ENCODE measurements at places on chromosomes 3 and 15.

GRCh38 chr15:41957021-41957897, 15.1 kb downstream of the EHD4 start:
- DNase-seq: no peak

DNA sequence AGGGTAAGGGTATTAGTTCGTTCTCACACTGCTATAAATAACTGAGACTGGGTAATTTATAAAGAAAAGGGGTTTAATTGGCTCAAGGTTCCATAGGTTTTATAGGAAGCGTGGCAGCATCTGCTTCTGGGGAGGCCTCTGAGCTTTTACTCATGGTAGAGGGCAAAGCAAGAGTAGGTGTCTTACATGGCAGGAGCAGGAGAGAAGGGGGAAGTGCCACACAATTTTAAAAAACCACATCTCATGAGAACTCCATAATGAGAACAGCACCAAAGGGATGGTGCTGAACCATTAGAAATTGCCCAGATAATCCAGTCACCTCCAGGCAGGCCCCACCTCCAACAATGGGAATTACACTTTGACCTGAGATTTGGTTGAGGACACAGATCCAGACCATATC, 12.2 kb downstream of the RNF111 start:
- DNase-seq: no peak

- peak; percentile 60 for DNase-seq
These were observed 818.8 kb upstream of the LMCD1 start for GRCh38 chr3:7682822-7683229.

- DNase-seq: no peak
These were observed 20.2 kb upstream of the THUMPD3 start for GRCh38 chr3:9342696-9343095.

DNA sequence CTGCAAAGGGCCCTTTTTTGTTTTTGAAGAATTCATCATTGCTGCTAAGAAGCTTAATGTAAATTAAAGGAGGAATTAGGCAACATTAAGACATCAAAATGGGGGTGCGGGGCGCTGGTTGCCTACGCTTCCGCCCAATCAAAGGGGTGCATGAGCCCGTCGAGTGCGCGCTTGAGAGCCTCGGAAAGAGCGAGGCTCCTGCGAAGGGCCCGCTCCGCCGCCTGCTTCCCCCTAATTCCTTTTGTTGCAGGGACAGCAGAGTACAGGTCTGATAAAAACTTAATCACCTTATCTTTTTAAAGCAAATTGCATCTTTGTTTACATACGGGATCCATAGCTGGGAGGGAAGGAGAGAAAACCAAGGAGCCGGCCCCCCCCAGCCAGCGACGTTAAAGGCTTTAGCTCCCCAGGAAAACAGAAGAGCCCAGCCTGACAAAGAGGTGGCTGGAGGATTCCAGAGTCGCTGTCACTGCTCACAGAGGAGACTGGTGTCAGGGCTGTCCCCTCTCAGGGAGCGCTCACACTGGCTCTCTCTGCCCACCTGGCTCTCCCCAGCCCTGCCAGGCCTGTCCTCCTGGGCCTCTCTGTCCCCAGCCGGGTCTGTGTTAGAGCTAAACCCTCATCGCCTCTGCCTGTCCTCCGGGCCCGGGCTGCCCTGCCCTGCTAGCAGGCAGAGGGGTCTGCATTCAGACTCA, 67.3 kb downstream of the DNAJB8 start:
- no peak for DNase-seq

GRCh38 chr15:100913961-100914360, 5.2 kb upstream of the LRRK1 start:
- peak; percentile 42 for DNase-seq

DNA sequence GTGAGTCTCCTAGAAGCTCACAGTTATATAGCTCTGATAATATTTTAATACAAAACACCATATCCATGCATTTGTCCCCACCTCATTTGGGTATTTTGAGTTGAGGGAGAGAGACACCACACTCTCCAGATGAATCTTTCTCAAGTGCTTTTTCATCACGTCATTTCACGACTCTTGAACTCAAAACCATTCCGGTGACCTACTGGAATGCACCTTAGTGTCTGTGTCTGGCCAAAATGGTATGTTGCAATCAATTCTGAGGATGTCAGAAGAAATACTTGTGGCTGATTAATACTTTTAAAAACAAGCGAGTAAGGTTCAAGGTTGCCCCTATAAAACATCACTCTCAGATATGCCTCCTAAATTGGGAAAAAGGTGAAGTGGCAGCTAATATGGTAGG, 352.6 kb upstream of the ICE2 start:
- no peak for DNase-seq

- DNase-seq: no peak
These were observed 7.9 kb downstream of the RBP2 start for GRCh38 chr3:139468399-139468798.

- no peak for DNase-seq
These were observed 273.4 kb downstream of the ARRDC4 start for GRCh38 chr15:98233873-98234272.

DNA sequence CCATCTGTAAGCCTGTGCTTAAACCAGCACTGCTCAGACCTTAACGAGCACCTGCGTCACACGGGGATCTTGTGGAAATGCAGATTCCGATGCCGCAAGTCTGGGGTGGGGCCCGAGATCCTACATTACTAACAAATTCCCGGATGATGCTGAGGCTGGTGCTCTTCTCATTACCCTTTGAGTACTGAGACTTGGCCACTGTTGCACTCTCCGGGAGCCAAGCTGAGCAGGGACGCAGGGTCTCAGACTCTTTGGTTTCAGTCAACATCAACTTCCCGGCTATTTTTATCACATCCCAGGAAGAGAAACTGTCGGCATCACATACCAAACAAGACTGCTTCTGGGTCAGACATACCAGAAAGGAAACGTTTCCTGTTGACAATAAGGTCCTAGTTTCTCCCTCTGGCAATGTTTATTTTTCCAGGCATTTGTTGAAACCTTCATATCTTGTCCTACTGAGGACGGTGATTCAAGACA, 276.6 kb downstream of the SHQ1 start:
- no peak for DNase-seq

- DNase-seq: no peak
These were observed 121.2 kb downstream of the TLE3 start for GRCh38 chr15:69976366-69976994.

DNA sequence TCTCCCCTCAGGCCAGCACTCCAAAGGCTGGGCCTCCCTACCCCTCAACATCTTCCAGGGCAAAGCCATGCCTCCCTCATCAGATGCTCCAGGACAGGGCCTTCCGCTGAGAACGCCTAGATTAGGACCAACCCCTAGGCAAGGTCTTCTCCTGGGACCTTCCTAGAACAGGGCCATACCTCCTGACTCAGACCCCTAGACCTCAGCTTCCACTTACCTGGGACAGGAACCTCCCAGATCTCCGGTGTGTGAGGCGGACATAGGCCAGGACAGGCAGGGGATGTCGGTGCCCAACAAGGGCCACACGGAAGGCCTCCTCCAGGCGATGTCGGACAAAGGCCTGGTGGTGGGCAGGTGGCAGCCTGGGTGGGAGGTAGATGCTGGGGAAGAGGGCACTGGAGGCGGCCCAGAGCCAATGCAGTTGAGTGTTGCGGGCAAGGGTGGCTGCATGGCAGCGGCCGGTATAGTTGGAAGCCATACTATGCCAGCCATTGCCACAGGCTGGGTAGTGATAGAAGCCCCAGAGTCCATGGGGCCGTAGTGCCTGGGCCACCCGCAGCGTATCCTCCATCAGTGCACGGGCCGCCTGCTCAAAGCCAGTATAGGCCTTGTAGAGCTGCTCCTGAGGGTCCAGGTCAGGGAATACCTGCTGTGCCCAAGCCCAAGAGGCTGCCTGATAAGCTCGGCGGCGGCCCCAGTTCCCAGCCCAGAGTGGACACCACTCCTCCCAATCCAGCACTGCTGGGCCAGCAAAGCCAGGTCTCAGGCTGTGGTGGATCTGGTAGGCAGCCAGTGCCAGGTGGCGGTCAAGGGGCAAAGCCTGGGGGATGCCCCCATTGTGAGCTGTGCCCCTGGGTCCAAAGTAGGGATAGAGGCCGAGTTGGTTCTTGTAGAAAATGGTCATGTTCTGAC, 2.5 kb upstream of the IFRD2 start:
- DNase-seq: no peak

DNA sequence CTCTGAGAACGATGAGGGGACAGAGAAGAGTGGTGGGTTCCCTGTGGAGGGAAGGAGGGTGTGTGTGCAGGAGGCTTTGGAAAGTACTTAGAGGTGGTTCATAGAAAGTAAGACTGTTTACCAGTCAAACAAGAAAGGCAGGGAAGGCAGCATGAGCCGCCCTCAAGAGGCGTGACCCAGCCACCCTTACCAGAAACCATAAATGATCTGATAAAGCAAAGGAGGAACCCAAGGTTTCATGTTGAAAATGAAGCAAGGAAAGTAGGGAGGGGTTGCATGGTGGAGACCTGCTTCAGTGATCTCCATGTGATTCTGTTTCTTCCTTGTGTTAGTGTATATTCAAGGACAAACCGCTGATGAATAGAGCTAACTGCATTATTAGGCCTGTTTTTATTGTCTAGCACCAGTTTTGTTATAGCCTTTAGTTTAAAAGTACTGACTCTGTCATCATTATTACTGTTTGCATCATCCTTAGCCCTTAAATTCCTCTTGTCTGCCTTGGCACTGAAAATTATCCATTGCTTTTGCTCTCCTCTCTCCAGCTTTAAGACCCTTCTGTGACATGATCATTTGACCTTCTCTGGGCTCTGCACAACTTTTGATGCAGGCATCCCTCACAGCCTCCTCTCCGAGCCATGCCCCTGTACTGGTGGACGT, 96.1 kb downstream of the STAC start:
- DNase-seq: no peak

DNA sequence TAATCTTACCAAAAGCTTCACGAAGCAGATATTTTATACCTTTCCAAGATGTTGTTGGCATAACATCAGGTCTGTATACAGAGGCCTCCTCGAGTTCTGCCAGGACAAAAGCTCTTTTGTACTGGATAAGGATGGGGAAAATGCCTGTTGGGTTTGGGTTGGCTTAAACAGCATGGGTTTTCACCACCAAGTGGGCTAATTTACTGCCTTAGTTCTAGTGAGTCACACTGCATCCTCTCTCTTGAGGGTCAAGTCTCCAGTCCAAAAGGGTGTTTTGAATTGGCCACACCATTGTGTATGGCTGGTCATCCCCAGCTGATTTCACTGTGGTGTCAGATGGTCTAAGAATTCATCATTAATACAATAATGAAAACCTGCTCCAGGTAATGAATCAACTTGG, 26.1 kb upstream of the BHLHE40 start:
- no peak for DNase-seq

- DNase-seq: no peak
These were observed 911.2 kb downstream of the MCTP2 start for GRCh38 chr15:95142531-95142930.

DNA sequence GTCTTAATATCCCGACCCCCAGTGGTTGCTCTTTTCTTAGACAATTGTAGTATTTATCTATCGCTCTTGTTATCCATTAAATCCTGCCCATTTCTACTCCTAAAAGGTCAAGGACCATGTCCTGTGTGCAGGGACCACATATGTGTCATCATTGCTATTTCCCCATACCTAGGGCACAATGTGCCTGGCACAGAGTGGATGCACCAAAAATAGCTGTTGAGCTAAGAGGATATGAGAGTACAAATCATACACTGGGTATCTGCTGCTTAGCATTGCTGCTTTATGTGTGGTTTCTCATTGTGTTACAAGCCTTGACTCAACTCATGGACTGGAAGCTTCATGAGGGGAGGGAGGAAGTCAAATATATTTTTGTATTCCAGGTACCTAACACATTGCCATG, 3.4 kb upstream of the MITF start:
- DNase-seq: no peak

GRCh38 chr3:31356941-31357340, 175.8 kb upstream of the STT3B start:
- DNase-seq: peak; percentile 59

- no peak for DNase-seq
These were observed 23.1 kb upstream of the CMTM6 start for GRCh38 chr3:32525720-32526119.

GRCh38 chr15:47908486-47908885, 191.2 kb downstream of the SEMA6D start:
- DNase-seq: no peak

- DNase-seq: peak; percentile 85
These were observed 29.4 kb downstream of the NR2F2 start for GRCh38 chr15:96359616-96360521.

DNA sequence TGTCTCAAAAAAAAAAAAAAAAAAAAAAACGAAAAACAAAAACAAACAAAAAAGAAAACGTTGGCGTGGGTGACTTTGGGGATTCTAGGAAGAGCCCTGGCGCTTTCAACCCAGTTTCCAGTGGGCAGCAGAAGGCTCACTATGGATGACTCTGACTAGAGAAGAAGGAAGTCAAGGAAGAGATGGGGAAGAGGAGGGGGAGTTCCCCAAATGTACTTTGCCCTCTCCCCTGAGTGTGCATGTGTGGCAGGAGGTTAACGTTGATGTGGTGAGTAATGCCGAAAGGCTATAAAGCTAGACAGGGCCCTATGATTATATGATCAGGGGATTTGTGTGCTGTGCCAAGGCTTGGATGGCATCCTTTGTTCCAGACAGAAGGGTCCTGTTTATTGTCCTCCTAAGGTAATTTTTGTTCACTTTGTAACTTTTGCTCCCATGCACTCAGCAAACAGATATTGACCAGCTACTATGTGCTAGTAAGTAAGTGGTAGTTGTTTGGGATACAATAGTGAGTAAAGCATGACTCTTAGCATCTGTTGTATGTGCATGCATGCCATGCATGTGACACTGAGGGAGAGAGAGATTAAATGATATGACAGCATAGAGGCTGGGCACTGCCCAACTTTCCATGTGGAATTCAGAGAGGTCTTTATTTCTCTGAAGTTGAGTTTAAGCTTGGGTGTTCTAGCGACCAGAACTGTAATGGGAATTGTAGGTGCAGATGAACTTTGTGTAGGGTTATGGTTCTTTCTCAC, 750 bp upstream of the HHLA2 start:
- no peak for DNase-seq

- DNase-seq: no peak
These were observed 160.5 kb upstream of the CCDC54 start for GRCh38 chr3:107216711-107217110.

- DNase-seq: no peak
These were observed 33.3 kb upstream of the BLM start for GRCh38 chr15:90683876-90684275.

- no peak for DNase-seq
These were observed 279.4 kb downstream of the RSL24D1 start for GRCh38 chr15:54917312-54917711.
